ENCODE measurements at places on chromosomes 3 and 15.

DNA sequence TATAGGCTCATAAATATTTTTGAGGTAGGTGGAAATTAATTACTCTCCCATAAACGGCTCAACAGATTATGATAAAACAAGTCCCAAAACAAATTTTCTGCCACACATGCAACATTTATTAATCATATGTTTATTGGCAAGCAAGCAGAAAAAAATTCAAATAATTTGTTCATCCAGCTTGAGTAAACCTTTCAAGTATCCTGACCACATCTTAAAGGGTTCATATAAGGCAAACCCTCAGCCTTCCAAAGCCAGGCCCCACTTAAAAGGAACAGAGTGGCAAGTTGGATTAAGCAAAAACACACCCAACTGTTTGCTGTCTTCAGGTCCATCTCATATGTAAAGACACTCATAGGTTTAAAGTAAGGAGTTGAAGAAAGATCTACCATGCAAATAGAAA lies 1042.3 kb downstream of the DIPK2A start:
- DNase-seq, result no peak

DNA sequence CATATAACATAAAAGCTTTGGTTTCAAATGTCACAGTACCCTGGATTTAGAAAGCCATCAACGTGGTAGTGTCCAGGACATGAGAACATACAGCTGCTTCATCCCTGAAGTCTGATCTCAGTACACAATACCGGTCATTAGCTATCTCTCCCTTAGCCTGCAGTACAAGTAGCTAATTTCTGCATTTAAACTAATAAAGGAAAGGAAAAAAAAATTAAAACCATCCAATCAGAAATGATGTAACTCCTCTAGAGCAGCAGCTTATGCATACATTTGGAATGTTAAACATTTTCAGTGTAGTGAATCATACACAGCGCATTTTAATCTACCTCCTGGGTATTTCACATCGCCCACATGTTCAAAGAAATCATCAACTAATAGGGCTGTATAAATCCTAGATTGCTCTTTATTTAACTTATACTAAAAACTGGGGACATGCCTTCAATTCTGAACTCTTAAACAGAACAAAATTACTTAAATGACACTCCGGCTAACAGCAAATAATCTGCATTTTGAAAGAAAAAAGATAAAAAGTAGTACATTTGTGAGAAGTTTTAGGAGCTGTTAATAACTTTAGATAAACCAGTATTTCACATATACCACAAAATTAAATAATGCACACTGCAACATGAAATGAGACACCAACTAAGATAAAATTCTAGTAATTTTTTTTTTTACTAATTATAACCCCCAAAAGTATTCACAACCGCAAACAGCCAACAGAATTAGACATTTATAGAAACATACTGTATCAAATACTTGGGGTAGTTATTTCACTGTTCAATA lies 3.7 kb downstream of the IGF2BP2 start:
- DNase-seq, result no peak

DNA sequence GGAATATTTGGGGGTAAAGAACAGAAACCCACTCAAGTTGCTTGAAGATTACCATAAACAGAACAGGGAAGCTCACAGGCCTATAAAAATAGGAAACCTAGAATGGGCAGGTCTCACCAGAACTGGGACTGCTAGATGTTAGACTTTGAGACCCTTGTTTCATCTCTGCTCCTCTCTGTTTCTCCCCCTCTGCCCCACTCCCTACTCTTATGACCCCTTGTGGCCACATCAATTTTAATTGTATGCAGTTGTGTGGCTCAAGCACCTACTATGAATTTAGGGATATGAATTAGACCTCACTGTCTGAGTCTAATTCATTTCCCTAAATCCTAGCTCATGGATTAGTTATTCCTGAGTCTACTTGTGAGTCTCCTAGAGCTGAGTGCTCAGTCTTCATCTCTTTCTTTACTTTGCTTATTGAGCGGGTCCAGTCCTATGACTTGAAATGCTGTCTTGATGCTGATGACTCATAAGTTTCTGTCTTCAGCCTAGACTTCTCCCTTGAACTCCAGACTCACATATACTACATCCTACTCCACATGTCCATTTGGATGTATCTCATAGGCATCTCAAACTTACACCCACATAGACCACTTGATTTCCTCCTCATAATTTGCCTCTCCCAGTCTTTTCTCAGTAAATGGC lies 78.7 kb downstream of the ITPR1 start:
- no peak for DNase-seq

GRCh38 chr15:70362350-70362749 lies 264.6 kb upstream of the TLE3 start:
- no peak for DNase-seq

GRCh38 chr3:53149699-53150098 lies 11.3 kb upstream of the PRKCD start:
- DNase-seq, result no peak

GRCh38 chr3:15148614-15149013 lies 49.7 kb upstream of the RBSN start:
- no peak for DNase-seq

All from stimulated activated CD8-positive, alpha-beta memory T cell treated with anti-CD3 and anti-CD28 coated beads, Interleukin-15, amount 100 ng/mL, for 48 hours (primary cell).